ENCODE measurements at places on chromosomes 13 and 19. TPM values are rescaled to one million over a fixed set of nuclear protein-coding genes. Genes with fewer than 3 reads are reported as not detected.

GFY gene
- total RNA-seq: not detected

KHSRP gene
- total RNA-seq: 156 TPM

WTIP gene
- 28.7 TPM for total RNA-seq

SACS gene
- 11.7 TPM for total RNA-seq

RGL3 gene
- total RNA-seq: not detected

OR10H3 gene
- total RNA-seq: not detected

KCNRG gene
- total RNA-seq: 0.70 TPM

DNAAF3 gene
- 0.26 TPM for total RNA-seq

MLNR gene
- total RNA-seq: not detected

PRDX2 gene
- 184 TPM for total RNA-seq

ZNF85 gene
- 1.0 TPM for total RNA-seq

MAMSTR gene
- 3.8 TPM for total RNA-seq

CCL25 gene
- total RNA-seq: not detected

HSPB6 gene
- 142 TPM for total RNA-seq

MAP3K10 gene
- total RNA-seq: 8.5 TPM

C1QTNF9 gene
- total RNA-seq: not detected

TPT1 gene
- total RNA-seq: 2,936 TPM

SERPINE3 gene
- total RNA-seq: not detected

BICRA gene
- 2.7 TPM for total RNA-seq

CATSPERD gene
- not detected for total RNA-seq

CBARP gene
- total RNA-seq: 3.3 TPM
